ENCODE measurements at places on chromosomes 12 and 14. TPM values are rescaled to one million over a fixed set of nuclear protein-coding genes. Genes with fewer than 3 reads are reported as not detected.

DNA sequence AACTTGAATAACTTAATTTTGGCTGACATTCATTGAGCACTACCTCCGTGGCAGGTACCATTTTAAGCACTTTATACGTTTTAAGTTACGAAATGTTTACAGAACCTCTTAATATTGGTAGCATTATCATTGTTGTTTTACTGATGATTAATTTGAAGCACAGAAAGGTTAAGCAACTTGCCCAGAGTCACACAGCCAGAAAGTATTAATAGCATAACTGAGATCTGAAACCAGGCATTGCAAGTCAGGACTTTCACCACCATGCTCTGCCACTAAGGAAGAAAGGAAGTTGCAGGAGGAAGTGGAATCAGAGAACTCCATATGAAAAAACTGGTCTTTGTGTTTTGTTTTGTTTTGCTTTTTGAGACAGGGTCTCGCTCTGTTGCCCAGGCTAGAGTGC, 28.2 kb upstream of the BCAT1 start:
- no peak for DNase-seq

DNA sequence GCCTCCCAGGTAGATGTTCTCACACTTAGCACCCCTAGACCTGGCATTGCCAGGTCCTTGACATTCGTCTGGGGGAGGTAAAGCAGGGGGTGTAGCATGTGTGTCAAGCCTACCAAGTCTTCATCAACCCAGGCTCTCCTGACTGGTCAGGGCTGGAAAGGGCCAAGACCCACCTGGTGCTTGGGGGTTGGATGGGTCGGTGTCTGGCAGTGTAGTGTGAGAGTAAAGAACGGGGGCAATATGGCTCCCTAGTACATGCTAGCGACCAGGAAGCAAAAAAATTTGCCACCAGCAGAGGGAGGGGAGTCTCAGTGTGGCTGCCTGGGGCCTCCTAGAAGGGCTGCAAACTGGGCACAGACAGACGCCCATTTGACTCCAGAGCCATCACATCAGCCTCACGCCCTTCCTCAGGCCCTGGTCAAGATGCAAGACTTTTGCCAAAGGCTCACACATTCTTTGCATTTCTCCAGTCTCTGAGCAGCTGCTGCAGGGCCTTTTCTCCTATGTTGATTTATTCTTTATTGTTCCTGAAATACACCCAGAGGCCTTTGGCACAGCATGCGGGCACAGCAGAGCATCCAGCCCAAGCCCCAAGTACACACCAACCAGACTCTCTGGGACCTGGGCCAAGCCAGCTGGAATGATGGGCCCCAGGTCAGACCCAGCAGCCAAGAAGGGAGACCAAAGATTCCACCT, 38.3 kb upstream of the PNMA1 start:
- no peak for DNase-seq

The NYNRIN gene
- total RNA-seq, result 6.2 TPM

The MIP gene
- not detected for total RNA-seq

The TTC9 gene
- total RNA-seq, result 24.8 TPM

- no peak for DNase-seq
Observed at GRCh38 chr14:38549564-38549963, 293.7 kb upstream of the CLEC14A start.
